CD14-positive monocyte (primary cell): ENCODE measurements at places on chromosomes 7 and 10.

- no peak for DNase-seq
These were observed 285.6 kb upstream of the SORCS1 start for GRCh38 chr10:107450056-107450455.

GRCh38 chr7:134632937-134633540, 13.6 kb upstream of the BPGM start:
- no peak for DNase-seq

DNA sequence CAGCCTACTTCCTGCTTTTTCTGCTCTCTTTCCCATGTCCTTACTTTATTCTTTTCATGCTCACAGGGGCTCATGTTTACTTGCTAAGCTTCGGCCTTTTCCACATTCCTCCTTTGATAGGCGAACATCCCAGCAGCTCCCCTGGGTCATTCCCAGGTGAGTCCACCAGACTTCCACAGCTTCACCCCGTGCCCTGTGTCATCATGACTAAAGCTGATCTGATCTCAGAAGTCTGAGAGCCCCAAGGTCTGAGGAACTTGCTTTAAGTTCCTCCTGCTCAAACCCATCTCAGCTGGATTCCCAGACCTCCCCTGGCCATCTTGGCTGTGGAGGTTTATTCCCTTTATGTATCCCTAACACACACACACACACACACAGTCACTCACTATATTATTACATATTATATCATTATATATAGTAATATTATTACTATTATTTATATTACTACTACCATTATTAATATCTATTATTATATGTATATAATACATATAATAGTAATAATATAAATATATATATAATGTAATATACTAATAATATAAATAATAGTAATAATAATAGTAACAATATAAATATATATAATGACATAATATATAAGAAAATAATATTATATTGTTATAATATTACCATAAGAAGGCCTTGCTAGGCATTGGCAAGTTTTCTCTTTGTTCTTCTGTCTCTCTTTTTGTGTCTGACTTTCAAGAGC, 295.9 kb downstream of the PTEN start:
- no peak for DNase-seq

GRCh38 chr10:25441270-25441669, 266.5 kb downstream of the GPR158 start:
- no peak for DNase-seq

DNA sequence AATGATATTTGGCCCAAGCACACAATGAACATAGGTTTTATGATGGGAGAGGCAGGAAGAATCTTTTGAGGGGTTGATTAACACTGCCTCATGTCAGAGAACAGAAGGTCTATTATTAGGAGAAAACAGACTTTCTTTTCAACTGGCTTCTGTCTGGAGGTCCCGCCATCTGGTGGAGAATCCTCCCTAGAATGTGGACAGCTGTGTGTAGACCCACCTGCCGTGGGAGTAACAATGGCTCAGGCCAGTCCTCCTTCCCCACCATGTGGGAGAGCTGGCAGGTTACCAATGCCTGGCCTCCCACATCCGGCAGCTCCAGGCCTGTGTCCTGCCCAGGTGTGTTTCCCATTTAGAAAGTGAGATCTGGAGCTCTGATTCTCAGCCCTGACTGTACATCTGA, 70.4 kb upstream of the AOAH start:
- DNase-seq, result no peak

GRCh38 chr10:103726637-103727036, 128.7 kb downstream of the SH3PXD2A start:
- no peak for DNase-seq

GRCh38 chr10:5556576-5556975, 31.8 kb downstream of the CALML3 start:
- no peak for DNase-seq

GRCh38 chr7:117827862-117828261, 45.4 kb downstream of the CTTNBP2 start:
- no peak for DNase-seq

DNA sequence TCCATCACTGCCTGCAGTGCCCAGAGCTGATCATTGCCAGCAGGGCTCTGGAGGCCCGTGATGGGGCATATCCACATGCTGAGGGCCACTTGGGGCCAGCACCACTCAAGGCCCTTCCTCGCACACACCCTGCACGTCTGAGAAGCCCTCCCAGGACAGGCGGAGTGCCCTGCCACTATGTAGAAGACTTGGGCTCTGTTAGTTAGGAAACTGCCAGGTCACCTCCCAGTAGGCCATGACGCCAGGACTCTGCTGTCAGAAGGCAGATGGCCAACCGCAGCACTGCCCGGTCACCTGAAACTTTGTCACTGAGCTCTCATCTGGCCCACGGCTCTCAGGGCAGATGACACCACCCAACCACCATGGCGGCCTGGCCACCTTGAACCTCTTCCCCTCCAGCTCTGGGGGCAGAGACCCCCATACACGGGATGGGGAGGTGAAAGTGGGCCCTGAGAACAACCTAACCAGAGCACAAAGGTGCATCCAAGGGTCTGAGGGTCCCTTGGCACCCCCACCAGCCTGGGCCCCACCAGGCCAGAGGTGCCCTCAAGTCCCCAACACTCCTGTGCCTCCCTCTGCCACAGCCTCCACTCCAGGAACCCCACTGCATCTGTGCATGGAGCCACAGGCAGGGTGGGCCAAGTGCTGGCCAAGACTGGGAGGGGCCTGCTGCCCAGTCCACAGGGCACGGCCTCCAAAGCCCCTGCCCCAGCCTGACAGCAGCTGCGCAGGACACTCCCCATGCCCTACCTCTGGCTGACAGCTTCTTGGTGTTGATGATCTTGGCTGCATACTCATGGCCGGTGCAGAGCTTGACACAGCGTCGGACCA, 41.8 kb downstream of the CAMK2B start:
- no peak for DNase-seq

DNA sequence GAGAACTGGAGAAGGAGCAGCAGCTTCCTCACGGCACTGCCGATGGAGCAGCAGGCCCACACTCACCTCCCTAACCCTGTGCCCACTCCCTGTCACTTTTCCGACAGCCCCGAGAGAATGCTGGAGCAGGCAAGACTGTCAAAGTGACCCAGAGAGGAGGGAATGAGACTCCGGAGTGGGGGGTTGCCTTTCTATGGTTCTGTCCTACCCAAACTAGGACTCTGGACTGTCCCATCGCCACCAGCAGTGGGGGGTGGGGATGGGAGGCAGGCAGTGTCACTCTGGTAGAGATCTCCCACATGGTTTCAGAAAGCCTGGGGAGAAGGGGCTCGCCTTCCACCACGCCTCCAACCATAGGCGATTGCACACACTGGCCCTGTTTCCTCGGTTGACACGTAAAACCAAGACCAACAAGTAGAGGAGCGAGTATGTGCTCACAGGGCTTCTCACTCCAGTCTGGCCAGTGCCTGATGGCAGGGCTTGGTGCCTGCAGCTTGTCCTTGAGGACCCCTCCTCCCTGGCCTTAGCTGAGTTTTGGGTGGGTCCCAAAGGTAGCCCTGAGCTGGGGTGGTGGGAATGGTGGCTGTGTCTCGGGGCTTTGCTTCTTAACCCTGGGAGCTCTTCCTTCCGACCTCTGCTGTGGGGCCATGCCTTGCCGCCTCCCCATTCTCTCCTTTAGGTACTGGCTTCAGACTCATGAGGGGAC, 148.5 kb downstream of the PTPN20 start:
- no peak for DNase-seq

GRCh38 chr10:82400841-82401240, 525.8 kb downstream of the NRG3 start:
- no peak for DNase-seq

- peak; percentile 42 for DNase-seq
These were observed 6.0 kb upstream of the FAM170B start for GRCh38 chr10:49139846-49140195.

DNA sequence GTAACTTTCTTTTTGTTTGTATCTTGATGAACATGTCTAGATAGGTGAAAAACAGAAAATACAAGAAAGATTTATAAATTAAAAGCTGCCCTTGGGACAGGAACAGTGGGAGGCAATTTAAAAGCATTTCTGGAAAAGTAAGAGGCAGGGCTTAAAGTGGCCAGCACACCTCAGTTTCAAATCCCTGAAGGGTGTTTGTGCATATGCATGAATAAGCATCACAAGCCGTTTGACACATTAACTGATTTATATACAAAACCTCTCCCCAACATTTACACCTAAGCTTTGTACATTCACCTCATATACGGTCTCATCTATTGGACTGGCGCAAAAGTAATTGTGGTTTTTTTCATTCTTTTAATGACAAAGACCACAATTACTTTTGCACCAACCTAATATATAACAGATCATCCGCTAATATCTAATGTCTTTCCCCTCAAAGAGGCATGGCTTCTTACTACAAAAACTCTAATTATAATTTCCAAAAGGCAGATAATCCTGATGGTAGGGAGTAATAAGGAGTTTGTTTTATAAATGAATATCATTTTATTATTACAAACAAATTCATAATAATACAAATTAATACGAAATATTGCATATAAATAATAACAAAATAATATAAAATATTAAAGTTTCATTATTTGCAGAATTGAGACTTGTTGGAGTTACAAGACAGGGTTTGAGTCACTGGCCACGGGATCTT, 48.3 kb downstream of the LRGUK start:
- DNase-seq, result no peak

- DNase-seq, result no peak
These were observed 4.3 kb downstream of the LIPN start for GRCh38 chr10:88764110-88764509.

GRCh38 chr10:12906051-12906541, 95.4 kb downstream of the CCDC3 start:
- no peak for DNase-seq

DNA sequence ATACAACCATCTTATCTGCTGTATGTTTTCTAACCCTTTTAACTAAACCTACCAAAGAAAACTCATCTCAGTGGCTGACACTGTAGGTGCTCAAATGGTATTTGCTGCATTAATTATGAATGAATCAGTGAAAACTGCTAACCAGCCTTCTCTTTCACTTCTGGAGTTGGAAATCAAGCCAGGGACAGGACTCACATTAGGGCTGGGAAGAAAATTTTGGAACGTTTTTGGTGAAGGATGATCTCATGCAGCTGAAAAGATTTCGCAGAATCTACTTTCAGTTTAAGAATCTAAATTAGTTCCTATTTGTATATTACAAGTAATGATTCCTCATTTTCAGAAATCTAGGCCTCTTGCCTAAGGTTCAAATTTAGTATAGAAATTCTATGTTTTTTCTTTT, 12.9 kb downstream of the MTPN start:
- DNase-seq, result no peak

GRCh38 chr7:148867596-148868377, 16.3 kb downstream of the EZH2 start:
- DNase-seq, result no peak

DNA sequence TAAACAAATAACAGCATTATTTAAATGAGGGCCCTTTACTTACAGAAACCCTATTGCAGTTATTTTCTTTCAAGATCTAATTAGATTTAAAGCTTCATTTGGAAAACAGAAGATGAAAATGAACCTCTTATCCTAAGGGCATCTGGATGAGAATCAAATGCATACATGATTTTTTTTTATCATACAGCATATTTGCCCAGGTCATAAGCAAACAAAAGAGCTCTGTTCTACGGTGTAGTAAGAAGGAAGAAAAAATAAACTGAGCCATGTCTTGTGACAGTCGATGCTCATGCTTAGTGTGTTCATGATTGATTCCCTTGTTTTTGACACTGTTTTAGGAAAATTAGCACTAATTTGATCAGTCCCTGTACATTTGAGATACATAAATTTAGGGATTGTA, 202.6 kb upstream of the RNF32 start:
- DNase-seq, result no peak
